ENCODE measurements at places on chromosomes 2 and 18.

DNA sequence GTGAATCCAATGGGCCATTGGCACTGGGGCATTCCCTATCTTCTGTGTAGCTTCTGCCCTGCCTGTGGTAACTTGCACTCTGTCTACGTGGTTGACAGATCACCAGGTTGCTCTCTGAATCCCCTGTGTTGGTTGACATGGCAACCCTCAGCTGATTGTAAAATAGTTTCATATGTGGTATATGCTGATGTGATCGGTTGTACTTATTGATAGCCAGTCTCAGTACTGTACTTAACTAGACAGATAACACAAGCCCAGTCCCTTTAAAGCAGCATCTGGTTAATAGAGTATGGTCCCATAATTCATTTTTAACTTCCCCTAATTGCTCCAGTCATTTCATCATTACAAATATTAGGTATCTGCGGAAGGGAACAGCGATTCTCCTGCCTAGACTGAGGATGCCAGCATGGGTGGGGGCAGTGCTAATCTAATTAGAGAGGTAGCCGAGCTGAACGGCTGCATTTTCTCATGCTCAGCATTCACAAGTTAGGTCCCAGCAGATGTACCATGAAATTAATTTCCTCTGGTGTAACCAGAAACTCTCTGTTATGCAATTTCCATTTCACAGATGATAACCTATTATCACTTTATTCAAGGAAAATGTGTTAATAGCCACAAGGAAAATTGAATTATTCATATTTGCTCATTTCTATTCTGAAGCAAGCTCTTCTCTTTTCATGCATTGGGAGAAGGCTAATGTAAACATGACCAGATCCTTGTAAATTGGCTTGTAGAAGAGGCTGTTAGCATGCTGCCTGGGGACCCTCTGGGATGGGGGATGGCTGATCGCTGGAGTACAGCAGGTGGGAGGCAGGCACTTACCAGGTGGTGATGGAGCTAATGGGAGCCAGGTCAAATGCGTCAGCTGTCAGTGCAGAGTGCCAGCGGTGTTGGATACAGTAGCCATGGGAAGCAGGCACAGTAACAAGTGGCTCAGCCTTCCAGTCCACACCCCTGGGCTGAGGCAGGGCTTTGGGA lies 608.3 kb downstream of the GALR1 start:
- DNase-seq, result no peak

- DNase-seq, result no peak
Measured at GRCh38 chr2:74576863-74577229, 22.3 kb downstream of the DOK1 start.

DNA sequence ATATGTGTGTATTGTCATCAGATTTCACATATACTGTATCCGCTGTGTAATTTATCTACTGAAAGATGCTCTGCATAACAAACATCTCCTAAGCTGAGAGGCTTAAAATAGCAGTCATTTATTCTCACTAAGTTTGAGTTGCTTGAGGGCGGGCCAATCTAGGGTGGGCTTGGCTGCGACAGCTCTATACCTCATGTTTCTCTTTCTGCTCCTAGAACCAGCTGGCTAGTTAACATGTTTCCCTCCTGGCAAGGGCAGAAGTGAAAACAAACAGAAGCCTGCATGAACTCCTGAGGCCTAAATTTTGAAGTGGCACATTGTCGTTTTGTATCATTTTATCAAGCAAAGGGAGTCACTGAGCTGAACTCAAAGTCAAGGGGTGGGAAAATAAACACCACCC lies 585.0 kb upstream of the VRK2 start:
- no peak for DNase-seq

DNA sequence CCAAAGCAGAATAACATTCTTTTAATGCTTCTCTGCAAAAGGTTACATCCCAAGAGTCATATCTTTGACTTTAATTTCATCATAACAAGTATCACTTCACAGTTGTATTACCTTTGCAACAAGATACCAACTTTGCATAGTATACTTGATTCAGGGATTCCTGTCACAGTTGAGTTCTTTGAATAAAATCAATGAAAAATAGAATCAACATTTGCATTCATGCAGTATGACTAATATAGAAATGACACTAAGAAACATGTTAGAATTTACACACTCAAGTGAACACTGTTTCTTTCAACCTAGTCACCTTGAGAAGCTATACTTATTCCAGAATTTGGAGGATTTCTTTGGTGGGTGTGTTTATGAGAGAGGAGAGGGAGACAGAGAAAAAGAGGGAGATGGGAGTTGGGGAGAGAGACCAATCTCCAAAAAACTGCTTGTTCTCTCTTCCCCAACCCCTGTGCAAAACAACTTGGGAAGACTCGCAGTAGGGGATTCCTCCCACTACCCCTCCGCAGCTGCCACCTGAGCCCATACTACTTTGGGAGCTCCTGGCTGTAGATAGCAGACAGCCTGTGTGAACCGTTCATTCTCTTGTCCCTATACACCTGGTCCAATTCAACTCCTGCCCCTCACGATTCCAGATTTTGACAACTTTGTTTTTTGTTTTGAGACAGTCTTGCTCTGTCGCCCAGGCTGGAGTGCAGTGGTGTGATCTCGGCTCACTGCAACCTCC lies 57.7 kb downstream of the PELI1 start:
- no peak for DNase-seq

GRCh38 chr2:53242090-53242489 lies 525.5 kb upstream of the CHAC2 start:
- DNase-seq, result no peak

GRCh38 chr2:45728458-45728942 lies 77.0 kb downstream of the PRKCE start:
- DNase-seq, result no peak

DNA sequence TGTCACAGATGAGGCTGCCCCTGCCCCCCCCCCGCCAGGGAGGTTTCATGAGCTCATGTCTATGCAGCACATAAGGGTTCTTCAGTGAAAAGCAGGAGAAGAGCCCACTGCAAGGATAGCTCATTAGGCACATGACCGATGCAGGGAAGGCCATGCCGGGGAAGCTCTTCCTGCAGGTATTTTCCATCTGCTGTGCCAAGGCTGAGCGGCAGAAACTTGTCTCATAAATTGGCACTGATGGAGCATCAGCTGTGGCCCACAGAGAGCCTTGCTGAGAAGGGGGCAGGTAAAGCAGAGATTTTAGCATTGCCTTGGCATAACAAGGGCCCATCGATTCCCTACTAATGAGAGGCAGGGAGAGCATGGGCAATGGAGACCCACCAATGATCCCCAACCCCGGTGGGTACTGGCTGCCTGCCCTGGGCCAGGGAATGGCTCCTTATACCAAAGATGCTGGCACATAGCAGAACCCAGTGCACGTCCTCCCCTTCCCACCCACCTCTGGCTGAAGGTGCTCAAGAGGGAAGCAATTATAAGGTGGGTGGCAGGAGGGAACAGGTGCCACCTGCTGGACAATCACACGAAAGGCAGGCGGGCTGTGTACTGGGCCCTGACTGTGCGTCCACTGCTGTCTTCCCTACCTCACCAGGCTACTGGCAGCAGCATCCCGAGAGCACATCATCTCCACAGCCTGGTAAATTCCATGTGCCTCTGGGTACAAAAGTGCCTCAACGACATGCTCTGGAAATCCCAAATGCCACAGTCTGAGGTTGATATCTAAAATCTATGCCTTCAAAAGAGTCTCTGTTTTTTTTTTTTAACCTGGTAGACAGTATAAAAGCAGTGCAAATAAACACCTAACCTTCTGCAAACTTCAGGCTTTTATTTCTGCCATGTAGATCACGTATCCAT lies 41.4 kb downstream of the STEAP3 start:
- DNase-seq, result peak; percentile 84

GRCh38 chr2:73215254-73215653 lies 1.2 kb downstream of the SMYD5 start:
- DNase-seq, result no peak

DNA sequence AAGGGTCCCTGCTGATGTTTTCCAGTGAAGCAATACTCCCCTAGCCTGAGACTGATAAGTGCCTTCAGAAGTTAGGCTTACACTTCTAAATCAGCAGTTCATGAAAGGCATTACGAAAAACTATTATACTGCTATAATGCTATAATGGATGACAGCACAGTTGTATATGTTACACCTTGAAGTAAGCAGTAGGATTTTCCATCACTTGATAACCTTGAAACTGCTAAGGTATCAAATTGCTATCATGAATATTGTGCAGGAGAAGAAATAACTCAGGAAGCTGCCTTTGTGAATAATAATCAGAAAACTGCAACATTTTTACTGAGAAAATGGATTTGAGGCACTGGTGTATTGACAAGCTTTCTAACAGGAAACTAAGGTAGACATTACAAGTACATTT lies 142.3 kb downstream of the HNMT start:
- DNase-seq, result no peak

GRCh38 chr18:63953811-63954210 lies 4.7 kb downstream of the HMSD start:
- no peak for DNase-seq

- DNase-seq, result no peak
Measured at GRCh38 chr2:3784731-3785130, 81.4 kb downstream of the DCDC2C start.

DNA sequence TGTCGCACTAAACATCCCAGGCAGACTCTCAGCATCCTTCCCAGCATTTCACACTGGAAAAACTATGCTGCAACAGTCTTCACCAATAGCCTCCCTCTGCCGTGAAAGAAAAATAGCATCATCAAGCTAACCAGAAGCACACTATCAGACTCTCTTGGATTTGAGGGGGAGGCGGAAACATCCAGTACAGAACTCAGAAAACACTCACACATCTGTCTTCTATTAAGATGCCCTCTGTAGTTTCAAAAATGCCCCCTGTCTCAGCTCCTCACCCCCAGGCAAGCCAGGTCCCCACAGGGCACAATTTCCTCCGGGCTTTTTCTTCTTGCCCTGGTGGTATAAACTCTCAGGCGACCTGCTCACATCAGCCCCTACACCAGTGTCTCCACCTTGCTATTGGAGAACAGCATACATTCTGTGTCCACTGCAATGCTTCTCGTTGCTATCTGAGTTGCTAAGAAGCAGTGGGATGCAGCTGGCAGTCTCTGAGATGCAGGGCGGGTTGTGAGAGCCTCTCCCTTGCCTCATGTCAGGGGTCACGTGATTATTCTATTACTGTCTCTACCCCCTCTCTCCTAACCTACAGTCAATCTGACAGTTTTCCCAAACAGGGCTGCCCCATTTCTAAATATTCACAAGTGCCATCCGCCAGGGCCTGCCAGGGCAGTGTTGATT lies 189.9 kb downstream of the INO80D start:
- no peak for DNase-seq

DNA sequence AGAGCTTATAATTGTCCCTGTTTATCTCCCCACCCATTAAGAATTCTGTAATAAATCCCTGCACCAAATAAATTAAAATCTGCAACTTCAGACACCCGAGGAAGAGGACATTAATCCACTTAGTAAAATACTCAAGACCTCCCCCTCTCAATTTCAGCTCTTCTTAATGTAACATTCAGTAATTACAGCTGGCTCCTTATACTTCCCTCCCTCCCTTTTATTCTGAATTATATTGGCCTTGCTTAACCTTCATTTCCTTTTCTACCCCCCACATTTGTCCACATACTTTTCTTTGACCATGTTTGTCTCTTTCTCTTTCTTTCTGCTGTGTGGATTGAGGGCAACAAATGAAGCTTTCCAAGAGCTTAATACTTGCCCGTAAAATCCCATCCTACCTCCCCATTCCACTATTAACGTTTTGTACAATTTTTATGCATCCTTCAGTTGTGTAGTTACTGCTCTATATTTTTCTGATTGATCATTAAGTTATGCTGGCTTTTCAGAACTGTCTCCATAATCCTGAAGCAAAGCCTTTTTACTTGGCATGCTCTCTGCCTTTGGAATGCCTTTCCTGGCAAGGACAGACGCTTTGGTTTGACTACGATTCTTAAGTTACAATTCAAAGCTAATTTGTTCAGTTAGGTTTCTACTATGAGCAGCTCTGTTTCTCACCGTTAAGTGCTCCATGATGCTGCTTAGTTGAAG lies 580.1 kb downstream of the ZEB2 start:
- peak; percentile 10 for DNase-seq

DNA sequence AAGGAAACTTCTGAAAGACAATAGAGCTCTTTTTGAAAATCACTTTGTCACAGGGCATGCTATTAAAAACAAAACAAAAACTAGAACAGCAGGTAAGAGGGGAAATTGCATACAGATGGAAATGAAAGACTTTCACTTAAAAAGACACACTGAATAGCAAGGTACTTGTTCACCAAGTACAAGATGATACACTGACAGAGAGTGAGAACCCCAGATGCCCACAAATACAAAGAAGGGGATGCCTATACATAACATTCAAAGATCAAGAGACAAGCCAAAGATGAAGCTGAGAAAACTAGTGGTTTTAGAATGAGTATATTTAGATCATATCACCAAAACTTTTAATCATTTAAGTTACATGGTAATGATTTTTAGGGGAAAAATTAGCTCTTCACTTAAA lies 60.7 kb downstream of the ASXL2 start:
- no peak for DNase-seq

DNA sequence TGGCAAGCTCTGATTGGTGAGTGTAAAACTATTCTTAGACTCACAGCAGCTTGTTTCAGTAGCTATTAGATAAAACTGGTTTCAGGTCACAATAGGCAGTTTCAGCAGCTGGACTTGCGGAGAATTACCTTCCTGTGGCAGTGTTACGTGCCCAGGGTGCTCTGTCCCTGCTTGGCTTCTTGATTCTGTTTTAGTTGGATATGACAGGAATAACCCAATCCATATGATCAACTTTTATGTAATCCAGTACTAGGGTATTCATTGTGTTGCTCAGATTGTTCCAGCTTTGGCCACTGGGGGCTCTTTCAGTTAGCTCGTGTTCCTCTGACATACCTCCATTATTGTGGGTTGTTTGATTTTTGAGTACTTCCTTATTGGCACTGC lies 43.1 kb downstream of the INPP4A start:
- DNase-seq, result peak; percentile 70

GRCh38 chr18:38497266-38497665 lies 931.7 kb upstream of the CELF4 start:
- no peak for DNase-seq

GRCh38 chr2:50727636-50728339 lies 304.1 kb downstream of the NRXN1 start:
- DNase-seq, result no peak

GRCh38 chr2:22221006-22221405 lies 1097.2 kb downstream of the TDRD15 start:
- DNase-seq, result no peak

DNA sequence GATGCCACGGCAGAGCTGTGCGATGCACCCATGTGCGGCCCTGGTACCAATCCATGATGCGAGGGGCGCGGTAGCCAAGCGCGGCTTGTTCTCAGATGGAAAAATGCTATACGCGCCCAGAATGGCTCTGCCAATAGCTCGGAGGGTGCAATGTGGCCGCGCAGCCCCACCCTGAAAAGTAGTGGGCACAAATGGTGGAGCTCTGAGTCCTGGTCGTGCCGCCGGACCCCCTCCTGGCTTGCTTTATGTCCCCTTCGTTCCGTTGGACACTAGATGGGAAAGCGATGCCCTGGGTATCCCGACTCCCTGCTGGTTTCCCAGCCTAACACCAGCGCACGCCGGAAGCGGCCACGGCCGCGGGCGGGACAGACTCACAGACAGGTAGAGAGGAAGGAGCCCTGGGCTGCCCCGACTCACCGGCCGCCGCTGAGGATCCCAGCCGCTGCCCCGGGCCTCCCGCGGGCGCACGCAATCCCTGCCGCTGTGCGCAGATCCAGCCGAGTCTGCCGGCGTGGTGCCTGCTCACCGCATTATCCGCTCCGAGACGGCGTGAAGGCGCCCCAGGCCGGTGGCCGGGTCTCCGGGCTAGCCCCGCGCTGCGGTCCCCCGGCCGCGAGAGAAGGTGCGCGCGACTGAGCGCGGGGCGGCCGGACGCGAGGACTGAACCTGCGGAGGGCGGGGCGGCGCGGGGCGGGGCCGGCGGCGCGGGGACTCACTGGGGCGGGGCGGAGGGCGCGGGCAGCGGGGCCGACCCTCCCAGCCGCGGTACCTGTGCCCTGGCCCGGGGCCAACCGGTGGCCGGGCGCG lies at the start of gene CDC42EP3:
Gene CDC42EP3, minus strand, starts transcription at position 634 of the 807 bp plus-strand sequence. CDS start 25,055 bp downstream, outside the sequence.
- DNase-seq, result peak; percentile 74

All from GM23338 (cell line).